ENCODE measurements at places on chromosomes 2 and 18.

- H3K4me1 ChIP-seq: no peaks in the 10 kb centered on the region
- no peak overlapping the region for H3K4me3 ChIP-seq
- H3K27ac ChIP-seq: no peak overlapping the region
- no peaks in the 10 kb centered on the region for H3K36me3 ChIP-seq
Observed at GRCh38 chr18:3397031-3397750, 52.8 kb upstream of the TGIF1 start.

- H3K27me3 ChIP-seq: no peaks in the 10 kb centered on the region
- H3K27ac ChIP-seq: no peak overlapping the region
- H3K4me3 ChIP-seq: no peak overlapping the region
- no peaks in the 10 kb centered on the region for H3K36me3 ChIP-seq
Observed at GRCh38 chr2:62660087-62660486, 45.4 kb upstream of the EHBP1 start.

DNA sequence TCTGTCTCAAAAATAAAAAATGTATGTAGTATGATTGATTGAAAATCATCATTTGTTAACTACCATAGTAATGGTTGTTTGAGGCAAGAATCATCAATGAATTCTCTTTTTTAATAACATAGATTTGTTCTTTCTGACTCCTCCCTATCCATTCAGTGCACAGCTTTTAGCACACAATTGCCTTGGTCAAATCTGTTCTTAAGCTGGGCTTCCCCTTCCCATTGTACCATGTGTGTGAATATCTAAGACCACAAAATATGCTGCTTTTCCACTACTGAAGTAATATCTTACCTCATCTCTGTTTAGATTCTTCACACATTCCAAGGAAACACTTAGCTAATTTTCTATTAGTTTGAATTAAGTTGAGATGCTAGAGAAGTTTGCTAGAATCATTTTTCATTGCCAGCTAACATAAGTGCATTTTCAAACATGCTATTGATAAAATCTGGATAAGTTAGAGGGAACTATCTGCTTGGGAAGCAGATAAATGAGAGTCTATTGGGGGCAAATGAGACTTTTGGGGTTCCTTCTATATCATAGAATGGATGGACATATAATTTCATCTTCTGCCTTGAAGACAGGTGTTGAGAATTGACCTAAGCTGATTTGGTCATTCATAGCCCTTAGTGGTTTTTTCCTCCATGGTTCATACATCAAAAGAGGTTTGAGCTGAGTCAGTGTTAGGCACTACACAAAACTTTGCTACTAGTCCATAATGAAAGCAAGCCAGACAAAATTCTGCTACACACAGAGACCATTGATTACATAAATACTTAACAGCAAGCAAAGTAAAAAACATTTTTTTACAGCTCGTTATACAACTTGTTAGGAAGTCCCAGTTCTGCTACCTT is 231.9 kb downstream of the PLCL1 start:
- no peaks in the 10 kb centered on the region for H3K27me3 ChIP-seq
- no peak overlapping the region for H3K4me3 ChIP-seq
- no peaks in the 10 kb centered on the region for H3K4me1 ChIP-seq

DNA sequence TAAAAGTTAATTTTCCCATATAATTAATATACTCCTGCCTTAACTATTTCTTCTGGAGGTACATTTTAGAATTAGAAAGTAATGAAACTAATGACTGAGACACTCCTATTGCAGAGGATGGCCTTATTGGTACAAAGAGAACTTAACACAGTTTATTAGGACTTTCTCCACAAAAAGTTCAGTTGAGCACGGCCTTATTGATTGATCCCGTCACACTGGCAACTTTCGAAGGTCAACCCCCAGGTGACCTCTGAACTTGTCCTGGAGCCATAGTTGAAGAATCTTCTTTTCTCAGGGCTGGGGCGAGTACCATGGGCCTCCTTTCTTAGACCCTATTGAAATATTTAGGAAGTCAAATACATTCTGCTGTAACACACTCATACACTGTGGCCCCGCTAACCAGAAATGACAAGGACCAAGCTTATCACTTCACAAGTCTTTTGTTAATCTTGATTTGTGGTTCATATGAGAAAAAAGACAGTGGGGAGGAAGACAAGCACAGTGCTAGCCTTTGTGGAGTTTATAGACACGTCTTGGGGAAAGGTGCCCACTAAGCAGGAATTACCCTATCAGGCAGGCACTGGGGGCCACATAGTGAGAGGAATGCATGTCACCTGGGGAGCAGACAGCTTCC is 11.2 kb downstream of the SPP2 start:
- peaks cover 20% of the 10 kb centered on the region for H3K27me3 ChIP-seq
- peaks cover 2% of the 10 kb centered on the region for H3K4me1 ChIP-seq
- no peak overlapping the region for H3K27ac ChIP-seq
- no peak overlapping the region for H3K4me3 ChIP-seq
- no peaks in the 10 kb centered on the region for H3K36me3 ChIP-seq
- no peak for DNase-seq

- H3K4me3 ChIP-seq: no peak overlapping the region
- H3K27me3 ChIP-seq: no peaks in the 10 kb centered on the region
Observed at GRCh38 chr18:58639751-58640427, 11.0 kb upstream of the ALPK2 start.

All from activated naive CD8-positive, alpha-beta T cell treated with anti-CD3 and anti-CD28 coated beads, Interleukin-2, amount 10 ng/mL, durations not matched to agents 7 days and 5 days (primary cell).